Lower lobe of right lung (tissue), 2 donors: ENCODE measurements at places on chromosomes 5 and 9. TPM values are rescaled to one million over a fixed set of nuclear protein-coding genes. Genes with fewer than 3 reads are reported as not detected.

DNA sequence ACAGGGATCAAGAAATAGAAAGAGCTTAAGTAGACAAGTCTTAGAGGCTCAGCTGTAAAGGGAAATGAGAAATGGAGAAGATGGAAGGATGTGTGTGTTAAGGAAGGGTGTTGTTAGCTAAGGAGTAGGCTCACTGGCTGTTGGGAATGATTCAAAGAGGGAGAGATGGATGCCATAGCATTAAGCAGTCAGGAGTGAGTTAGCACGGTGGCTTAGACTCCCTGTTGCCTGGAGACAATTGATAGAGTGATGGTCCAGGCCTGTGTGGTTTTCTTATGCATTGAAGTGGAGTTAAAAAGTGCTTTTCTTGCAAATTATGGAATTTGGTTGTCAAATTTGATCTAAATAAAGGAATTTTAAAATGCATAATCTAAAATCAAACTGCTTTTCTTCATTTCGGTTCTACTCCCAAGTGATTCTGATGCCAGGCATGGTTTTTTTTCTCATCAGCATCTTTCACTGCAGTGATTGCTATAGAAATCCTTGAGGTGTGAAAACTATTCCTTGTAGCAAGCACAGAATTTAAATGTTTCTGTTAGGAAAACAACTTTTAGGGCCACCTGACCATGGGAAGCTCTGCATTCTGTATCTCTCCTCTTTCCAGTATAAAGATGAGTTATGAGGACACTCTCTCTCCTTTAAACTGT lies 214.7 kb downstream of the ADCY2 start:
- H3K27me3 ChIP-seq, result no peaks in the 10 kb centered on the region
- no peaks in the 10 kb centered on the region for H3K36me3 ChIP-seq
- no peaks in the 10 kb centered on the region for H3K4me1 ChIP-seq
- no peak overlapping the region for H3K4me3 ChIP-seq

GMCL2 gene
- not detected for total RNA-seq

- H3K4me1 ChIP-seq, result peaks cover 10% of the 10 kb centered on the region
- peak; percentile 48 for DNase-seq
- H3K27me3 ChIP-seq, result no peaks in the 10 kb centered on the region
Observed at GRCh38 chr9:72038408-72038807, 22.0 kb downstream of the C9orf57 start.

GRCh38 chr9:99226054-99226453 lies 4.0 kb downstream of the SEC61B start:
- no peaks in the 10 kb centered on the region for H3K27me3 ChIP-seq
- peaks cover 55% of the 10 kb centered on the region for H3K36me3 ChIP-seq
- H3K4me3 ChIP-seq, result no peak overlapping the region

C8G gene
- total RNA-seq, result 2.2 TPM

DNA sequence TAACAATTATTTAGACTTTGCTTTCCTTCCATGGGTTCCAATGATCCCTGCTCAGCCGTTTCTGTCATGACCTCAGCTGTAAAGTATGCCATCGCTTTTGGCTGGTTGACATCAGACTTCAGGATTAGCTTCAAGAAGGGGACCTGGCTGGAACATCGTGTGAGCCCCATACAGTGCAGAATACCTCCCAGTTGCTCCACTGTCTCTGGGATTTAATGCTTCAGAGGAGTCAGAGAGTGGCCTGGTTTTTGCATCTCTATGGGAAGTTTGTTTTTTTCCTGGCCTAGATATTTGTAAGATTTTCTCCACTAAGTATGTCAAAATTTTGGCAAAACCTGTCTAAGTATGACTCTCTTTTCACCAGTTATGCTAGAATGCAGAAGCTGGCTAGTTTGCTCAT lies 216.9 kb downstream of the GABBR2 start:
- no peaks in the 10 kb centered on the region for H3K4me1 ChIP-seq
- no peaks in the 10 kb centered on the region for H3K36me3 ChIP-seq
- DNase-seq, result no peak
- no peak overlapping the region for H3K4me3 ChIP-seq

GRCh38 chr5:124538191-124538590 lies 208.2 kb downstream of the ZNF608 start:
- DNase-seq, result no peak
- no peaks in the 10 kb centered on the region for H3K36me3 ChIP-seq
- H3K4me3 ChIP-seq, result no peak overlapping the region

CDC25C gene
- 0.47 TPM for total RNA-seq

DNA sequence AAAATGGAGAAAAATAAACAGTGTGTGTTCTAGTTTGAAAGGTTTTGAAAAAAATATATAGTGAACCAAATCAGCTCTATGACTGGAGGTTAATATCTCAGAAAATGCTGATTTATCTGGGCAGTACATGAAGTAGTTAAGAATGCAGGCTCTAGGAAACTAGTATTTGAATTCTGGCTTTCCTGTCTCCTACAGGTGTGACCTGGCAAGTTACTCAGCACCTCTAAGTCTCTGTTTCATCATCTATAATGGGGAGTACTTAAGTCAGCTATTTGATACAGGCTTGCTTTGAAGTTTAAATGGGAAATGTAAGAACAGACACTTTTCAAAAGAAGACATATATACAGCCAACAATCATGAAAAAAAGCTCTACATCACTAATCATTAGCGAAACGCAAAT lies 5.2 kb downstream of the GRAMD2B start:
- H3K4me3 ChIP-seq, result no peak overlapping the region
- H3K27me3 ChIP-seq, result no peaks in the 10 kb centered on the region
- no peak for DNase-seq
- peaks cover 20% of the 10 kb centered on the region for H3K4me1 ChIP-seq
- no peak overlapping the region for H3K27ac ChIP-seq
- no peaks in the 10 kb centered on the region for H3K36me3 ChIP-seq

- peak within 1 kb of the TSS; percentile 86 for H3K27ac ChIP-seq
- no peaks in the 10 kb centered on the region for H3K27me3 ChIP-seq
- no peaks in the 10 kb centered on the region for H3K36me3 ChIP-seq
Observed at GRCh38 chr9:126326228-126327005, at the start of gene MVB12B. MVB12B (plus strand) TSS chr9:126326829; CDS start chr9:126326930, 101 bp downstream.

DNA sequence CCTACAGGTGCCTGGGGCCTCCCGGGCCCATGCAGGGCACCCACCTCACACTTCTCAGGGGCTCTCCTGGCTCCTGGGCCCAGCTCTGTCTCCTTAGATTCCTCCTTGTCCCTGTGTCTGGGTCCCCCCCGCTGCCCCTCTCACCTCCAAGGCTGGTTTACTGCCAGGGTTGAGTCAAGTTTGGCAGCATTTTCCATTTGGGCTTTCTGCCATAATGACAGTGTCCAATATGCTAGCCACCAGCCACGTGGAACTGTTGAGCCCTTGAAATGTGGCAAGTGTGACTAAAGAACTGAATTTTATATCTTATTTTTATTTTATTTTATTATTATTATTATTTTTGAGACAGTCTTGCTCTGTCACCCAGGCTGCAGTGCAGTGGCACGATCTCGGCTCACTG lies 1.9 kb downstream of the TTC16 start:
- H3K27ac ChIP-seq, result no peak overlapping the region
- H3K36me3 ChIP-seq, result no peaks in the 10 kb centered on the region
- H3K27me3 ChIP-seq, result no peaks in the 10 kb centered on the region
- no peak for DNase-seq
- peaks cover 18% of the 10 kb centered on the region for H3K4me1 ChIP-seq

DNA sequence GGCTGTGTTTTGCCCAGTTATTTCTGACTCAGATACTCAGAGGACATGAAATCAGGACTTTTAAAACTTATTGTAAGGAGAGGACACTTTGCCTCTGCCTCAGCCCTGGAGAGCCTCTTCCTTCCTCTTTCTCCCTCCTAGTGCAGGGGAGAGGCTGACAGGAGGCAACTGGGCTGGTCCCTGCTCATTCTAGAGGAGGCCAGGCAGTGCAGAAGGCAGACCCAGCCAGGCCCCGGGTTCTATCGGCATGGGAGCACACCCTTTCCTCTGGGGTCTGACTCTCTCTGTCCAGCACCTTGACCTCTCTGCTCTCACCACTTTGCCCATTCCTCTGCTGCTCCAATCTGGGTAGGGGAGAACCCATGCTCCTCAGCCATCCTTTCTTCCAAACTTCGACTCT lies 16.0 kb upstream of the SMIM32 start:
- peaks cover 19% of the 10 kb centered on the region for H3K27me3 ChIP-seq
- no peak overlapping the region for H3K27ac ChIP-seq
- no peak for DNase-seq
- H3K36me3 ChIP-seq, result no peaks in the 10 kb centered on the region
- H3K4me3 ChIP-seq, result no peak overlapping the region

DNA sequence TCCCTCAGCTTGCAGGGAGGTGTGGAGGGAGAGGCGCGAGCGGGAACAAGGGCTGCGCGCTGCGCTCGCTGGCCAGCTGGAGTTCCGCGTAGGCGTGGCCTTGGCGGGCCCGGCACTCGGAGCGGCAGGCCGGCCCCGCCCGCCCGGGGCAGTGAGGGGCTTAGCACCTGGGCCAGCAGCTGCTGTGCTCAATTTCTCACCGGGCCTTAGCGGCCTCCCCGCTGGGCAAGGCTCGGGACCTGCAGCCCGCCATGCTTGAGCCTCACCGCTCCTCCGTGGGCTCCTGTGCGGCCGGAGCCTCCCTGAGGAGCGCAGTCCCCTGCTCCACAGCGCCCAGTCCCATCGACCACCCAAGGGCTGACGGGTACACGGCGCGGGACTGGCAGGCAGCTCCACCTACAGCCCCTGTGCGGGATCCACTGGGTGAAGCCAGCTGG lies 1516.4 kb downstream of the EFNA5 start:
- H3K27ac ChIP-seq, result no peak overlapping the region
- no peaks in the 10 kb centered on the region for H3K36me3 ChIP-seq

DNA sequence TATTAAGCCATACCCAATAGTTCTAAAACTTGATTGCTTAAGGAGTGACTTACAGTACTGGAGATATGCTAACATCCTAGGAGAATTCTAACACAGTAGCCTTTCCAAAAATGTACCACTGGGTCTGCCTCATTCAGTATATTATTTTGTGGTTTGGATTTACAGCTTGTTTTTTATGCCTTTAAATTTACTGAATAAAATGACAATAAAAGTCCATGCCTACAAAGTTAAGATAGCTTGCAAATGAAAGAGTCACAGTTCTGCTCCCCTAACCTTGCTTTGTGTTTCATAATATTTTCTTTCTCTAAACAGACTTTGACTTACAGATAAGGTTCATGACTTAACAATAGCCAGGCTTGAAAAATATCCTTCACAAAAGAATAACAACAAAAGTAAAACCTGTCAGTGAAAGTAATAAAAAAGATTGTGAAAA lies 951.1 kb upstream of the NUDT12 start:
- no peaks in the 10 kb centered on the region for H3K4me1 ChIP-seq
- H3K36me3 ChIP-seq, result no peaks in the 10 kb centered on the region
- H3K27me3 ChIP-seq, result no peaks in the 10 kb centered on the region
- H3K27ac ChIP-seq, result no peak overlapping the region

CLIC3 gene
- 49.3 TPM for total RNA-seq

CCDC171 gene
- total RNA-seq, result 2.9 TPM

- H3K27ac ChIP-seq, result no peak overlapping the region
- no peak for DNase-seq
- no peaks in the 10 kb centered on the region for H3K27me3 ChIP-seq
- no peaks in the 10 kb centered on the region for H3K36me3 ChIP-seq
- no peak overlapping the region for H3K4me3 ChIP-seq
- no peaks in the 10 kb centered on the region for H3K4me1 ChIP-seq
Observed at GRCh38 chr5:166947045-166947444, 1344.4 kb upstream of the WWC1 start.

DNA sequence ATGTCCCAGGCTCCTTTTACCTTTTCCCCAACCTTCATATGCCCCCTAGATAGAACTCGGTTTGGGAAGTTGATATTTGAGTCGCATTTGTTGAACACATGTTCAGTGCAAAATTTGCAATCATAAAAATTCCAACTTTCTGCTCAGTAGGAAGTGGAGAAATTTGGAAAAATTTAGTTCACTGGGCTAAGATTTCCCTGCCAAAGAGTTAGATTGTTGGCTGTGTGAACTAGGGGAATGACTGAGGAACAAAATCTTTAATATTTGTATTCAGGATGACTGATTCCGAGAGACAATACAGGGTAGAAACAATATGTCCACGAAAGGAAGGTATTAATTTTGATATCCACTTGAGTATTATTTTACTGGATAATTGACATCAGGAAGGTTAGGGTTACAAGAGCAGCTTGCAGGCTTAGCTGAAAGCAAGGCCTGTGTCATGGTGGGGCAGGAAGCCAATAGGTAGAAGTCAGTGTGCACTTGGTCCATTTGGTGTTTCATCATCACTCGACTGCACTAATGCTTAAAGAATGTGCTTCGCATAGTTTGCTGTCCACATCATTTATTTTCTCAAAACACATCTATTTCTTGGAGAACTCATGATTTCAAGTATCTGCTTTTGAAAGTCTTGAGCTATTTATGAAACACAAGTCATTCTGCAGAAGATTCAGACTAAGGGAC lies 59.4 kb upstream of the GNA14 start:
- H3K4me1 ChIP-seq, result peaks cover 16% of the 10 kb centered on the region
- no peaks in the 10 kb centered on the region for H3K27me3 ChIP-seq
- H3K36me3 ChIP-seq, result no peaks in the 10 kb centered on the region
- no peak overlapping the region for H3K27ac ChIP-seq
- DNase-seq, result peak; percentile 54
- H3K4me3 ChIP-seq, result no peak overlapping the region

- no peak overlapping the region for H3K27ac ChIP-seq
- H3K4me3 ChIP-seq, result no peak overlapping the region
- H3K36me3 ChIP-seq, result peaks cover 98% of the 10 kb centered on the region
- H3K27me3 ChIP-seq, result no peaks in the 10 kb centered on the region
- no peaks in the 10 kb centered on the region for H3K4me1 ChIP-seq
Observed at GRCh38 chr5:177334155-177334551, 17.3 kb downstream of the LMAN2 start.

GRCh38 chr9:126591083-126591482 lies 22.6 kb upstream of the LMX1B start:
- H3K27ac ChIP-seq, result no peak overlapping the region
- H3K4me1 ChIP-seq, result peaks cover 13% of the 10 kb centered on the region
- DNase-seq, result no peak
- H3K4me3 ChIP-seq, result no peak overlapping the region
- peaks cover 20% of the 10 kb centered on the region for H3K27me3 ChIP-seq
- no peaks in the 10 kb centered on the region for H3K36me3 ChIP-seq

GRCh38 chr9:73270967-73271721 lies 119.5 kb downstream of the ANXA1 start:
- no peak for DNase-seq
- H3K4me3 ChIP-seq, result no peak overlapping the region
- H3K36me3 ChIP-seq, result no peaks in the 10 kb centered on the region

NFIL3 gene
- total RNA-seq, result 25.7 TPM

CNTLN gene
- total RNA-seq, result 9.2 TPM

DNA sequence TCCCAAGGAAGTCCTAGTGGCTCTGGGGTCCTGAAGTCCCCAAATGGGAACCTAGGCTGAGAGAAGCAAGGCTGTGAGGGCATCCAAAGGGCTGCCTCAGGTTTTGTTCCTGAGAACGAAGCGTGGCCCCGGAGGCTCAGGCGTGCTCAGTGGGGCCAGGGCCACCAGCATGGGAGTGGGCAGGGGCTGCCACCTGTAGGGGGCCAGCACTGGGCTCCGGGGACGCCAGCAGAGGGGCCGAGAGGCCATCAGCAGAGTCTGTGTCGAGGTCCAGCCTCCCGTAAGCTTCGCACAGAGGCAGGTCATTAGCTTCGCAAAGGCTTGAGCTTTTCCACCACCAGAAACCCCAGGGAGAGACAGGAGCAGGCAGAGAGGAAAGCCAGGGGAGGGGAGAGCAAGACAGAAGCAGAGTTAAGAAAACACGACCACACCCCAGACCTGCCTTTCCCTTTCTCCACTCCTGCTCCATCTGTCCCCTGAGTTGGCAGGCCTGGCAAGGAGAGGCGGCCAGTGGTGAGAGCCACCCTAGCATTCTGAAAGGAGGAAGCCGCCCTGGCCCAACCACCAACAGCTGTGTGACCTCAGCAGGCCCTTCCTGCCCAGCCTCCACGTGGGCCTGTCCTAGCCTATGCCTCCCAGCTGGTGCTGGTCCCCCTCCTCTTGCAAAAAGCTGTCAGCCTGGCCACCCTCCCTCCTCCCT lies 5.5 kb upstream of the SURF6 start:
- peaks cover 76% of the 10 kb centered on the region for H3K36me3 ChIP-seq
- peak; percentile 83 for DNase-seq
- H3K27ac ChIP-seq, result peak overlapping the region; percentile 67
- H3K27me3 ChIP-seq, result no peaks in the 10 kb centered on the region
